ENCODE measurements at places on chromosomes 12 and 14. TPM values are rescaled to one million over a fixed set of nuclear protein-coding genes. Genes with fewer than 3 reads are reported as not detected.

GRCh38 chr12:76307083-76307482 is 41.1 kb downstream of the BBS10 start:
- no peak overlapping the region for H3K4me3 ChIP-seq
- no peaks in the 10 kb centered on the region for H3K36me3 ChIP-seq

DNA sequence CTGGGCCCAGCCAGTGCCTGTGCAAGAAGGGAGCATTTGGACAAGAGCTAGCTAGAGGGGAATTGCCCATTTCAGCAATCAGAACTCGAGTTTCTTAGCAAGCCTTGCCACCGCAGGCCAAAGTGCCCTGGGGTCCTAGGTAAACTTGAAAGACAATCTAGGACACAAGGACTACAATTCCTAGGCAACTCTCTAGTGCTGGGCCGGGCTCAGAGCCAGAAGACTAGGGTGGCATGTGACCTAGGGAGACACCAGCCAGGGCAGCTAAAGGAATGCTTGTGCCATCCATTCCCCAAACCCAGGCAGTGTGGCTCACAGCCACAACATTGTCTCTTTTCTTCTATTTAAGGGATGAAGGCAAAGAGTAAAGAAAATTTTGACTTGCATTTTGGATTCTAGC is 205.0 kb downstream of the BMP4 start:
- DNase-seq: no peak
- H3K36me3 ChIP-seq: no peaks in the 10 kb centered on the region
- no peaks in the 10 kb centered on the region for H3K4me1 ChIP-seq

- H3K4me3 ChIP-seq: no peak overlapping the region
- no peaks in the 10 kb centered on the region for H3K36me3 ChIP-seq
- H3K27me3 ChIP-seq: no peaks in the 10 kb centered on the region
- H3K27ac ChIP-seq: no peak overlapping the region
These were observed 37.8 kb downstream of the ANAPC7 start for GRCh38 chr12:110365489-110366320.

DNA sequence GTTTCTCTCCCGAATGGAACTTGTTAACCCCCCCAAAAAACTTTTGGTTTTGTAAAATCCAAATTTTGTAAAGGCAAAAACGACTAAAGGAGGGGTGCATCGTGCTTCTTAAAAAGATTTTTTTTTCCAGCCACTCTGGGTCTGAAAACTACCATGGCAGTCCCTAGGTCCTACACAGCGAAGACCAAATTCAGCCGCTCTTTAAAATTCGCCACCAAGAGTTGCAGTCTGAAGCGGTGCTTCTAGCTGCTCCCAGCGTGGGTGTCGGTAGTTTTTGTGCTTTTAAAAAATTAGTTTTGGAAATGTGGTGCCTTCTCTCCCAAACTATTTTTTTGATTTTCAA is 873 bp upstream of the GSC start:
- H3K27me3 ChIP-seq: peaks cover 5% of the 10 kb centered on the region
- H3K4me1 ChIP-seq: no peaks in the 10 kb centered on the region
- H3K4me3 ChIP-seq: no peak overlapping the region
- H3K27ac ChIP-seq: no peak overlapping the region

GRCh38 chr14:34362641-34363251 is 99.3 kb downstream of the SPTSSA start:
- no peak for DNase-seq
- H3K27ac ChIP-seq: no peak overlapping the region
- no peaks in the 10 kb centered on the region for H3K36me3 ChIP-seq

DNA sequence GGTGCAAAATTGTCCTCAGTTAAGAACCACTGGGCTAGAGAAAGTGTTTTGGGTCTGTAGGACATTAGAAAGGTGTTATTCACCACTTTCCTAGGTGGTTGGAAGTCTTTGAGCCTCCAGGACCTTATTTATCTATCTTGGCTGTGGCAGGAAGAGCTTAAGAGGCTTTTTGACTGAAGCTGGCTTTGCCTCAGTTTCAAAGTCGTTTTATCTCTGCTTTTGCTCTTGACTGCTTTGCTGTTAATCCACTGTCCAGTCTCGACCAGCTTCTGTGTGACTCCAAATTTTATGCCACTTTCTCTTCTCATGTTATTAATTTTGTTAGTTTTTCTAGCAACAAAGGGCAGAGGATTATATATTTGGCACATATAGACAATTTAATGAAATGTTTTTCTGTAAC is 60.3 kb downstream of the PPHLN1 start:
- H3K36me3 ChIP-seq: no peaks in the 10 kb centered on the region
- H3K4me3 ChIP-seq: no peak overlapping the region
- no peaks in the 10 kb centered on the region for H3K27me3 ChIP-seq
- no peak overlapping the region for H3K27ac ChIP-seq
- no peaks in the 10 kb centered on the region for H3K4me1 ChIP-seq

DNA sequence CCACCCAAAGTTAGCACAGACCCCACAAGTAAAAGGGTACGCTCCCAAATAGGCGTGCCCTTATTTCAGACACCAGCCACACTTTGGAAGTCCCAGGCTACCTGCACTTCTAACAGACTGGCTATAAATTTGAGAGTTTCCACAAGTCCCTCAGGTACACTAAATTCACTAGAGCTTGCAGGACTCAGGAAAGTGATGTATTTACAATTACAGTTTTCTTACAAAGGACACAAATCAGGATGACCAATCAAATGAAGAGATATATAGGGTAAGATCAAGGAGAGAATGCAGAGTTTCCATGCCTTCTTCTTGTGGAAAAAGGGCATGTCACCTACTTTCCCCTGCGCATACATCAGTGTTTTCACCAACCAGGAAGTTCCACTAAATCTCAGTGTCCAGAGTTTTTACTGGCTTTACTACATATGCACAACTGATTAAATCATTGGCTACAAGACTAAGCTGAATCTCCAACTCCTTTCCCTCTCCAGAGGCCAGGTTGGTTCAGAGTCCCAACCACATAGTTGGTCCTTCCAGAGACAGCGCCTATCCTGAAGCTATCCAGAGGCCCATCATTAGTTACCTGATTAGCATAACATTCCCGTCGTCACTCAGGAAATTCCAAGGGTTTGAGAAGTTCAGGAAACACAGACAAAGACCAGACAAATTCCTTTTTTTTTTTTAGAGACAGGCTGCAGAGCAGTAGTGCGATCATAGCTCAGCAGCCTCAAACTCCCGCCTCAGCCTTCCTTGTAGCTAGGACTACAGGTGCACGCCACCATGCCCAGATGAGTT is 84.2 kb downstream of the DENND5B start:
- H3K4me3 ChIP-seq: no peak overlapping the region
- no peaks in the 10 kb centered on the region for H3K36me3 ChIP-seq

The TMEM30B gene
- total RNA-seq: 81.7 TPM

The VPS37B gene
- total RNA-seq: 36.4 TPM

The EXOC3L4 gene
- 4.8 TPM for total RNA-seq

All from aorta (tissue), 5 donors.